ENCODE measurements at places on chromosomes 11 and 22.

- no peak for DNase-seq
Observed at GRCh38 chr22:33579448-33580093, 340.7 kb downstream of the LARGE1 start.

- DNase-seq = no peak
Observed at GRCh38 chr22:29216011-29216872, 10.5 kb downstream of the EMID1 start.

- no peak for DNase-seq
Observed at GRCh38 chr11:67996622-67997474, 7.0 kb downstream of the UNC93B1 start.

- DNase-seq = no peak
Observed at GRCh38 chr11:28466506-28466905, 358.3 kb downstream of the METTL15 start.

- no peak for DNase-seq
Observed at GRCh38 chr22:36760786-36761185, 15.1 kb downstream of the IFT27 start.
